CD4-positive, alpha-beta T cell (primary cell): ENCODE measurements at places on chromosomes 1 and 21. TPM values are rescaled to one million over a fixed set of nuclear protein-coding genes. Genes with fewer than 3 reads are reported as not detected.

GRCh38 chr1:38464071-38464661 lies 395.4 kb downstream of the RRAGC start:
- no peaks in the 10 kb centered on the region for H3K4me1 ChIP-seq
- no peak for DNase-seq
- H3K4me3 ChIP-seq: no peak overlapping the region

DNA sequence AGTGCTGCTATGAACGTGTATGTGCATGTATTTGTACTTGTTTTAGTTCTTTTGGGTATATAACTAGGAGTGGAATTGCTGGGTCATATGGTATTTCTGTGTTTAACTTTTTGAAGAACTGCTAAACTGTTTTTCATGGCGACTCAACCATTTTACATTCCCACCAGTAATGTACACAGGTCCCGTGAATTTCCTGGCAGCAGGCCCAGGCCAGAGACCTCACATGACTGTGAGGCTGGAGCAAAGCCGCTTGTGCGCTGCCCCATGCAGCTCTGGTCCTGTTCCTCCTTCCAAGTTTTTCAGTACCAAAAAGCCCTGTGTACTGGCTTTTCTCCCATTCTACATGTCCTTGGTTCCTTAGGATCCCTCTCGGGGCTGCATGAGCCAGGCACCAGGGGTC lies 29.6 kb downstream of the ACOT11 start:
- DNase-seq: no peak
- no peaks in the 10 kb centered on the region for H3K27me3 ChIP-seq
- H3K27ac ChIP-seq: no peak overlapping the region
- no peaks in the 10 kb centered on the region for H3K36me3 ChIP-seq

DNA sequence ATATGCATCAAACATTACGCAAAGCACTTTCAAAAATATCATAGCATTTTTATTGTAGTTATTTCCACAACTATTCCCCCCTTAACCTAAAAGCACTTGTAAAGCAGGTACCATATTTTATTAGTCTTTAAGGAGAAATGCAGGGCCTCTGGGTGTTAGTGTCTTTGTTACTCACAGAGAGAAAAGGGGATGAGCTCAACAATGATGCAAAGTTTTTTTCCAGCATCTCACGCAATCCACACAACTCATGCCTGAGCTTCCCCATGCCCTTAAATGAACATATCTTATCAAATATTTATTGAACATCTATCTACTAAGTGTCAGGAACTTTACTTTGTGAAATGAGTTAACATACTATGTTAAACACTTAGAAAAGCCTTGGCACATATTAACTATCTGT lies 50.6 kb downstream of the BEND5 start:
- H3K27ac ChIP-seq: no peak overlapping the region
- no peaks in the 10 kb centered on the region for H3K4me1 ChIP-seq
- DNase-seq: no peak
- no peaks in the 10 kb centered on the region for H3K27me3 ChIP-seq
- no peaks in the 10 kb centered on the region for H3K36me3 ChIP-seq
- no peak overlapping the region for H3K4me3 ChIP-seq

GRCh38 chr1:187680823-187681222 lies 852.1 kb downstream of the PLA2G4A start:
- H3K27ac ChIP-seq: no peak overlapping the region
- no peaks in the 10 kb centered on the region for H3K4me1 ChIP-seq
- DNase-seq: no peak
- no peaks in the 10 kb centered on the region for H3K27me3 ChIP-seq
- H3K36me3 ChIP-seq: no peaks in the 10 kb centered on the region

GRCh38 chr1:97901017-97901658 lies 19.7 kb downstream of the DPYD start:
- H3K27ac ChIP-seq: no peak overlapping the region
- DNase-seq: no peak
- H3K36me3 ChIP-seq: peaks cover 7% of the 10 kb centered on the region
- H3K27me3 ChIP-seq: no peaks in the 10 kb centered on the region

DNA sequence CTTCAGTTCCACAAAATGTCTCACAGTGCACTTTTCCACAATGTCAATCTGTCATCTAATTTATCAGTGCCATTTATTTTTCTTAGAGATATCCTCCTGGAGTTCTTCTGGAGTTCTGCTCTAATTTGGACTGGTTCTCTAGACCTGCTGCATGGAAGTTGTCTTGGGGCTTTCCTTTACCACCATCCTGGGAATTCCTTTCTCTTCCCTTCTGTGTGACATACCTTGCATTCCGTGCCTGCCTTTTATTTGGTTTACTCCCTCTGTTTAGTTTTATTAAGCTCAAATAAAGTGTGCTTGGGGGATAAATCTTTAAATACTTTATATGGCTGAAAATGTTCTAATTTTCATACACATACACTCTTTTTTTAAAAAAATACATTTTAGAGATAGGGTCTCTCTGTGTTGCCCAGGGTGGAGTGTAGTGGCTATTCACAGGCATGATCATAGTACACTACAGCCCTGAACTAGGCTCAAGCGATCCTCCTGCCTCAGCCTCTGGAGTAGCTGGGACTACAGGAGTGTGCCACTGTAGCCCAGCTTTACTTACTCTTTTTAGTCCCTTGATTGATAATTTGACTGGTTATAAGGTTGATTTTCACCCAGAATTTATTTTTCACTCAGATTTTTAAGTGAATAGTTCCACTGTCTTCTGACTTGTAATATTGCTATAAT lies 14.4 kb downstream of the MTF2 start:
- no peak for DNase-seq
- H3K27ac ChIP-seq: no peak overlapping the region
- H3K27me3 ChIP-seq: no peaks in the 10 kb centered on the region
- H3K4me1 ChIP-seq: peaks cover 11% of the 10 kb centered on the region
- H3K36me3 ChIP-seq: no peaks in the 10 kb centered on the region

GRCh38 chr1:206933333-206933945 lies 11.7 kb upstream of the FCMR start:
- no peak overlapping the region for H3K4me3 ChIP-seq
- no peaks in the 10 kb centered on the region for H3K27me3 ChIP-seq
- no peak overlapping the region for H3K27ac ChIP-seq
- peaks cover 36% of the 10 kb centered on the region for H3K4me1 ChIP-seq
- peak; percentile 87 for DNase-seq
- no peaks in the 10 kb centered on the region for H3K36me3 ChIP-seq

DNA sequence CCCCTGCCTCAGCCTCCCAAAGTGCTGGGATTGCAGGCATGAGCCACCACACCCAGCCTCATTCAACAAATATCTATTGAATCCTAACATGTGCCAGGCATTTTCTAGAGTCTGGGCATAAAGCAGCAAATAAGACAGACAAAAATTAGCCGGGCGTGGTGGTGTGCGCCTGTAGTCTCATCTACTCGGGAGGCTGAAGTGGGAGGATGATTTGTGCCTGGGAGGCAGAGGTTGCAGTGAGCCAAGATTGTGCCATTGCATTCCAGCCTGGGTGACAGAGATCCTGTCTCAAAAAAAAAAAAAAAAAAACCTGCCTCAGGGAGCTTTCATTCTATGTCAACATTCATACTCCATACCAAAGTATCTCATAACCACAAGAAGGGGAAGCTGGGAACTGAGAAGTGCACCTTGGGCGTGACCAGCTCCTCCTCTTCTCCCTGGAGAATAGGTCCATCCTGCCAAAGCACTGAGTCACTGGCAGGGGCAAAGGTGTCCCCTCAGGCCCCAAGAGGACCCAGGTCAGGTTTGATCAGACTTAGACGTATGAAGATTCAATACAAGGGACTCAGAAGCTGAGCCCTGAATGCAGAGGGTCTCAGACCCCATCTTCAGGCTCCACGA lies 36.8 kb upstream of the PPP1R15B start:
- peaks cover 46% of the 10 kb centered on the region for H3K36me3 ChIP-seq
- no peak for DNase-seq
- no peak overlapping the region for H3K27ac ChIP-seq
- H3K4me1 ChIP-seq: peaks cover 57% of the 10 kb centered on the region
- H3K27me3 ChIP-seq: no peaks in the 10 kb centered on the region
- no peak overlapping the region for H3K4me3 ChIP-seq

- no peaks in the 10 kb centered on the region for H3K36me3 ChIP-seq
- H3K4me3 ChIP-seq: no peak overlapping the region
- no peak overlapping the region for H3K27ac ChIP-seq
- peaks cover 9% of the 10 kb centered on the region for H3K4me1 ChIP-seq
- no peaks in the 10 kb centered on the region for H3K27me3 ChIP-seq
Observed at GRCh38 chr1:41633764-41634163, 149.3 kb upstream of the EDN2 start.

GRCh38 chr1:197868751-197869489 lies 33.5 kb upstream of the C1orf53 start:
- H3K27ac ChIP-seq: no peak overlapping the region
- DNase-seq: no peak
- no peak overlapping the region for H3K4me3 ChIP-seq

- no peak for DNase-seq
- H3K4me1 ChIP-seq: no peaks in the 10 kb centered on the region
- H3K36me3 ChIP-seq: no peaks in the 10 kb centered on the region
- H3K4me3 ChIP-seq: no peak overlapping the region
Observed at GRCh38 chr1:56481140-56481694, 98.1 kb downstream of the PLPP3 start.

GRCh38 chr1:219548386-219548785 lies 64.5 kb downstream of the ZC3H11B start:
- no peak overlapping the region for H3K27ac ChIP-seq
- H3K4me1 ChIP-seq: no peaks in the 10 kb centered on the region
- no peaks in the 10 kb centered on the region for H3K27me3 ChIP-seq
- H3K36me3 ChIP-seq: no peaks in the 10 kb centered on the region
- no peak for DNase-seq

DNA sequence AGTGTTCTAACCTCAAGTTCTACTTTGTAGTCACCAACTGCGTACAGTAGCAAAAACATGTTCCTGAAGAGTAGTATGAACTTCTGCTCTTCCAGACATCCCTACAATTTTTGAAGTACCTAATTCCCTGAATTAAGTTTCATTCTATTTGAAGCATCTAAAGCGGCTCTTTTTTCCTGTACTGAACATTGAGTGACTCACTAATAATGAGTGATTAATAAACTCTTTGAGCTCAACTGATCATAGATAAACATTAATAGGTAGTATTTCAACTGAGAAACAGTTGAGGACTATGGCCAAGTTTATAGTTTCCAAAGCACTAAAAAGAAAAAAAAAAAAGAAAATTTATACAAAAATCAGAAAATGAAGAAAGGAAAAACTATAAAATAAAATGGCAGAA lies 683.1 kb downstream of the LTN1 start:
- no peak for DNase-seq
- no peaks in the 10 kb centered on the region for H3K27me3 ChIP-seq
- no peak overlapping the region for H3K27ac ChIP-seq
- H3K4me1 ChIP-seq: no peaks in the 10 kb centered on the region
- H3K4me3 ChIP-seq: no peak overlapping the region
- no peaks in the 10 kb centered on the region for H3K36me3 ChIP-seq

DNA sequence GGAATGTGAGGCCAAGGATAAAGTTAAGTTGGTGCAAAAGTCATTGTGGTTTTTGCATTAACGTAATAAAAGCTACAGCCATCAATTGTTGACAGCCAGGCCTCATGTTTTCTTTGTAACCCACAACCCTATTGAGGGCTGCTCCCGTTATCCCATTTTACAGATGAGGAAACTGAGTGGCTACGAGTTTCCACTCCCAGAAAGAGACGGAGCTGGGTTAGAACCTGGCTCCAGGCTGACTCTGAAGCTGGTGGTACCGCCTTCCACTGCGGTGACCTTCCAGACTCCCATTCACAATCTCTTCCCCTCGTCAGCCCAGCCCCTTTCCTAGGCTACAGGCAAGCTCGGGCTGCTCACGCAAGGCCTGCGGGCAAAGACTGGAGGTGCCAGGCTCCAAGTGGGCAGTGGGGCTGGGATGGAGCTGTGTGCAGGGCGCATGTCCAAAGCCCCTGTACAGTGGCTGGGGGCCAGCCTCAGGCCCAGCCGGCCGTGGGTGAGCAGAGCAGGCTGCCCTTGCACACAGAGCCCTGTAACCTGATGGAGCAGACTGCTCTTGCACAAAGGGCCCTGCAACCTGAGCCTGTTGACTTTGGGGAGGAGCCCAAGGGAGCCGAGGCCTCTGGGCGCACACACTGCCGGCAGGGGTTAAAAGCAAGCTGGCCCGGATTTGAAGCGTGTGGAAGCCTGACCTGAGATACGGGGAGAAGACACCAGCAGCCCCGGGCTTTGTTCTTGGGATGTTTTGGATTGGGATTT lies 97.4 kb upstream of the TMPRSS2 start:
- H3K27ac ChIP-seq: no peak overlapping the region
- DNase-seq: no peak
- H3K27me3 ChIP-seq: peaks cover 8% of the 10 kb centered on the region
- H3K4me1 ChIP-seq: no peaks in the 10 kb centered on the region

- no peak overlapping the region for H3K4me3 ChIP-seq
- H3K27ac ChIP-seq: no peak overlapping the region
- no peaks in the 10 kb centered on the region for H3K36me3 ChIP-seq
- no peaks in the 10 kb centered on the region for H3K4me1 ChIP-seq
- no peak for DNase-seq
- H3K27me3 ChIP-seq: peaks cover 3% of the 10 kb centered on the region
Observed at GRCh38 chr1:66506991-66507390, 27.0 kb upstream of the SGIP1 start.

EFNA3 gene
- 0.22 TPM for total RNA-seq

HLX gene
- total RNA-seq: 0.27 TPM

TNFSF4 gene
- 0.33 TPM for total RNA-seq

TOR1AIP2 gene
- total RNA-seq: 72.7 TPM

LRRC53 gene
- not detected for total RNA-seq

SOAT1 gene
- total RNA-seq: 37.2 TPM

CCDC185 gene
- total RNA-seq: not detected

DNAI4 gene
- 5.0 TPM for total RNA-seq
